ENCODE measurements at places on chromosomes 1 and 21.

GRCh38 chr1:173039626-173040025 is 11.1 kb downstream of the TNFSF18 start:
- DNase-seq, result no peak

DNA sequence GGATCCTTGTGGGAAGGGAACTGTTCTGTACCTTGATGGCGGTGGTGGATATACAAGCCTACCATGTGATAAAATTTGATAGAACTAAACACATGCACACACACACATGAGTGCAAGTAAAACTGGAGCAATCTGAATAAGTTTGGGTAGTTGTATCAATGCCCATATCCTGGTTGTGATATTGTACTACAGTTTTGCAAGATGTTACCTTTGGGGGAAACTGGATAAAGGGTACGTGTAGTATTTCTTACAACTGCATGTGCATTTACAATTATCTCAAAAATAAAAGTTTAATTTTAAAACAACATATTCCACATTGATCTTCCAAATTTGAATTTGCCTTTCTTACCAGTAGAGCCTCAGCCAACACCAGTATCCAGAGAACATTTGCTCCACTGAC is 99.6 kb downstream of the DTL start:
- no peak for DNase-seq

DNA sequence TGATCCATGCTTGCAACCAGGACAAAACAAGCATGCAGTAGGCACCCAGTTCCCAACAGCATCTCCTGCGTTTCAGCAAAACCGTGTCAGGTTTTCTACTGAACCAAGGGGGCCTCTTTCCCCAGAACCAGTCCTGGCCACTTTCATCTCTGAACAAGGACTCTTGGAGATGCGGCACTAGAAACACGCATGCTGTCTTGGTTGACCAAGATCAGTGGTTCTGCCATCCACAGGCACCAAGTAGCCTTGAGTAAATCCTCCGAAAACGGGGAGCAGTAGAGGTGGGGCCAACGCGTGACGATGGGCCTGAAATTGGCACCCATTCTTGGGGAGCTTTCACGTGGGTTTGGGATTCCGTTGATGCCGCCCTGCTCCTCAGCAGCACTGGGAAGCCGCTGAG is 62.5 kb upstream of the AJAP1 start:
- no peak for DNase-seq

DNA sequence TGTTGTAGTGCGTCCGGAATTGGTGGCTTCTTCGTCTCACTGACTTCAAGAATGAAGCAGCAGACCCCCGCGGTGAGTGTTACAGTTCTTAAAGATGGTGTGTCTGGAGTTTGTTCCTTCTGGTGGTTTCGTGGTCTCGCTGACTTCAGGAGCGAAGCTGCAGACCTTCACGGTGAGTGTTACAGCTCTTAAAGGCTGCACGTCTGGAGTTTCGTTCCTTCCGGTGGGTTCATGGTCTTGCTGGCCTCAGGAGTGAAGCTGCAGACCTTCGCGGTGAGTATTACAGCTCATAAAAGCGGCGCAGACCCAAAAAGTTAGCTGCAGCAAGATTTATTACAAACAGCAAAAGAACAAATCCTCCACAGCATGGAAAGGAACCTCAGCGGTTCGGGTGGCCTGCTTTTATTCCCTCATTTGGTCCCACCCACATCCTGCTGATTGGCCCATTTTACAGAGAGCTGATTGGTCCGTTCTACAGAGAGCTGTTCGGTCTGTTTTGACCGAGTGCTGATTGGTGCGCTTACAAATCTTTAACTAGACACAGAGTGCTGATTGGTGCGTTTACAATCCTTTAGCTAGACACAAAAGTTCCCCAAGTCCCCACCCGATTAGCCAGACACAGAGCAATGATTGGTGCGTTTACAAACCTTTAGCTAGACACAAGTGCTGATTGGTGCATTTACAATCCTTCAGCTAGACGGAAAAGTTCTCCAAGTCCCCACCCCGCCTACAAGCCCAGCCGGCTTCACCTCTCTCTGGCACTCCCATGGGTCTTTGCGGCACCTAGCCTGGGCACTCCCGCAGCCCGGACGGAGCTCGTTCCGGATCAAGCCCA is 49.6 kb upstream of the KRTAP19-8 start:
- DNase-seq, result no peak

DNA sequence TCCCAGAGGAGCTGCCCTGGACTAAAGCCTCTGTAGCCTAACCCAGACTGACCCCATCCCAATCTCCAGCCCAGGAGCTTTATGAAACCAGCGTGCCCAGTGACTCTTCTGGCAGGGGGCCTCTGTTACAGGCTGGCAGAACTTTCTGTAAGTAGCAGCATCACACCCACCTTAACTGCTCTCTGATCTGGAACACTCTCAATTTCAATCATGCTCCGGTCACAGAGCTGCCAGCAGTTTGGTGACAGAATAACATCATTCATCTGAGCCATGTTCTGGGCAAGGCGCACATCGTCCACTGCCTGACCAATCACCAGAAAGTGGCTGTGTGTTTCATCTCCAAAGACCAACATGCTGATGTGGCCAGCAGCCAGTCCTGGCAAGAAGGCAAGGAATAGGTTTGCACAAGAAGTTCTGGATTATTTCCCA is 14.7 kb downstream of the ADCY10 start:
- no peak for DNase-seq

GRCh38 chr1:170395149-170395548 is 136.8 kb upstream of the GORAB start:
- DNase-seq, result no peak

GRCh38 chr1:145994391-145995120 is 1.8 kb downstream of the TXNIP start:
- DNase-seq, result no peak

GRCh38 chr1:4307468-4307845 is 347.0 kb upstream of the AJAP1 start:
- DNase-seq, result no peak

DNA sequence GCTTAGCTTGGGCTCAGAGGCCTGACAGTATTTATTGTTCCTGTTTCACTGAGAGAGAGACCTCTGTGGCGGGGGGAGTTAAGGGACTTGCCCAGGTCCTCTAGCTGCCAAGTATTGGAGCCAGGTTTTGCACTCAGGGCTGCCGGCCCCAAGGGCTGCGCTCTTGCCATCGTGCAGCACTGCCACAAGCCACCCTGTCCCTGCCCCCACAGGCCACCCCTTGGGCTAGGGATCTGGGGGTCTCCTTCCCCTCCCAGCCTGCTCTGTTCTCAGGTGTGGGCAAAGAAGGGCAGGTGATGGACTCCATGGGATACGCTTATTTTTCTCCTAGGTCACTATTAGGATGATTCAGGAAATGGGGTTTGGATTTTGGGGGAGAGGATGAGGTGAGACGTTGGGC is 8.7 kb downstream of the KIAA1614 start:
- no peak for DNase-seq

DNA sequence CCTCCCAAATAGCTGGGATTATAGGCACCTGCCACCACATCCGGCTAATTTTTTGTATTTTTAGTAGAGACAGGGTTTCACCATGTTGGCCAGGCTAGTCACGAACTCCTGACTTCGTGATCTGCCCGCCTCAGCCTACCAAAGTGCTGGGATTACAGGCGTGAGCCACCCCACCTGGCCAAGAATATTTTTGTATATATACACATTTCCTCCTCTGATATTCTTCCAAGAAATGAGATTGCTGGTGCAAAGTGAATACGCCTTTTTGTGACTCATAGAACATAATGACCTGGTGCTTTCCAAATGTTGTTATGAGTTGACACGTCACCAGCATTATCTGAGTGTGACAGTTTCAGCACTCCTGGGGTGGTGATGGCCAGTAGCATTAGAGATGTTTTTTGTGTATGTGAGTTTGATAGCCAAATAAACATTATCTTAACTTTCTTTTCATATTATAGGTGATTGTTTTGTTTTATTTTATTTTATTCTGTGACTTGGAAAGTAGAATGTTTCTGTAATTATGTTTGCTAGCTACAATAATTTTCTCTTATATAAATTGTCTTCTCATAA is 54.9 kb downstream of the KCNK1 start:
- DNase-seq, result no peak

DNA sequence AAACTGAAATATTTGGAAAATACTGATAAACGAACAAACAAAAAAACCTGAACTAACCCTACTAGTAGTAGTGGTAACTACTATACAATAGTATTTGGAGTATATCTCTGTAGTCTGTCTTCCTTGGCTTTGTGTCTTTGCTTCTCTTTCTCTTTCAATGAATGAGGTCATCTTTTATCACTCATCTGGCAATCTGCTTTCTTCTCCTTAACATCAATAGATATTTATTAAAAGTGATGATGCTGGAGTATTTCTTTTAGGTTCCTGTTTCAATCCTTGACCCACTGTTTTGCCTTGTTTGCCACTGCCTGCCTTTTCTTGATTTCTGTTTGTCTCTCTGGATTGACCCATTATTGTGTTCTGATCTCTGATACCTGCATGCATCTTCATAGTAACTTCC is 71.5 kb downstream of the ROR1 start:
- DNase-seq, result no peak

DNA sequence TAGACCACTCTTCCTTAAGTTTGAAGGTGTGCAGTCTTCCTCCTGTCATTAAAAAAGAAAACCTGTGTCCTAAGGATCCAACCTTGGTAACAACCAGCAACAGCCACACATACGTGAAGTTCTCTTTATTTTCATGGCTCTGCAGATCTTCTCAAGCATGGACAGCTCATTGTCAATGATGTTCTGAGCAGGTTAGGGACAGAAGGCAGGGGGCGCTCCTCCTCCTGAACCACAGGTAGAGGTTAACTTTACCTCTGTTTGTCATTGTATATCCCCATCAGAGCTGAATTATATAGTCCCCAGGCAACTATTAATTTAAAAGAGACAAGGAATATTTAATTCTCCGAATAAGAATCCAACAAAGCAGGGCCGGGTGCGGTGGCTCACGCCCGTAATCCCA is 52.5 kb upstream of the CR2 start:
- no peak for DNase-seq

- DNase-seq, result no peak
Measured at GRCh38 chr1:152870831-152871730, 7.0 kb upstream of the SMCP start.

DNA sequence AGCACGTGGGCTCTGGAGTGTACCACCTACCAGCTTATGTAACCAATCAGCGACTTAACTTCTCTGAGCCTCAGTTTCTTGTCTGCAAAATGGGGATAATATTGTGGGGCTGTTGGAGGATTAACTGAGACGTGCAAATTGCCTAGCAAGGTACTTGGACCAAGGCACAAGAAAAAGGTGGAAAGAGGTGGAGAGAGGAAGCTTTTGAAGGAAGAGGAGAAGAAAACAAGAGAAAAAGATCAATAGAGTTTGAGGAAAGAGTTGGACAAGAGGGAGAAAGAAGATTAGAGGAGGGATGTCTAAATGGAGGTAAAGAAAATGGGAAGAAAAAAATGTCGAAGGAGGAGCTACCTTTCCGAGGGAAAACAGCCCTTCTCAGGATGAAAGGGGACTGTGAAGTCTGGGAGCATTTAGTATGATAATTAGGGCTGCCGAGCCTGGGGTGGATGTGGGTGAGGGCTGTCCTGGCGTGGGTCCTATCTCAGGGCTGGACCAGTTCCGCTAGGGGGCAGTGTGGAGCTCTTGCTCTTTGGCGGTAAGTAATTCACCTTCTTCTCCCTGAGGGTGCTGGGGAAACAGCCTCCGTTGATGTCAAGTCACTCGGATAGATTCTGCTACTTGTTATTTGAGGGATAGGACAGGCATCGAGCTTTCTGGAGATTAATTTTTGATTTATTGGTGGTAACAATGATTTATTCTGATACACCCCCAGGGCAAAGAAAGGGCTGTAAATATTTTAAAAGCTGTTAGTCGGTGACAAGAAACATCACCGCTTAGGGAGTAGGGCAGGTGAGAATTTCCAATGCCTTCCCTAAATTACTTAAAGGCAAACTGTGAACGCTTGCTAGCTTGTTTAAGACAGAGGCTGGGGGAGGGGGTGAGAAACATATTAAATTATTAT is 79.0 kb upstream of the NFASC start:
- peak; percentile 18 for DNase-seq

DNA sequence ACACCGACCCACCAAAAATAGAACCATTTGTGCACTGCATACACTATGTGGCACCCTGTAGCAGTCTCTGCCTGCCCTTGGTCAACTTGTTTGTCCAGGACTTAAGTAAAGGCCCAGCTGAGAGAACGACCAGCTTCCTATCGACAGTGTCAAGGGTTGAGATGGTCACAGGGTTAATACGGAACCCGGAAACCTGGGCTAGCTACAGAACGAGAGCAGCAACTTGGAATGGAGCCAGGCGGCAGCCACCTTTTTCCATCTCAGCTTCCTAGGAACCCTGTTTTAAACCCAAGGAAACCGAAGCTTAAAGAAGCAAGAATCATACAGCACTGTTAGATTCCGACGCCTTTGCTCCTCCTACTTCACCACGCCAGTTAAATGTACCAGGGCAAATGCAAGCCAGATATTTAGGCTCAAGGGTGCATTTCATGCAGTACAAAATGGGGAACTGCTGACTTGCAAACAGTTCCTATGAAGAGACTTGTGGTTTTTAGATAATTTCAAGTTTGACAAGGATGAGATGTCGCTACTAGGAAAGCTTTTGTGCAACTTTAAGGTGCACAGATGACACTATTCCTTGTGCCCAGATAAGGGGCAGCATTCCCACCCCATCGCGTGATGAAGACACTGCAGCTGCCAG is 35.5 kb downstream of the SLC66A1 start:
- DNase-seq, result no peak

GRCh38 chr1:237293804-237294203 is 251.8 kb downstream of the RYR2 start:
- no peak for DNase-seq

DNA sequence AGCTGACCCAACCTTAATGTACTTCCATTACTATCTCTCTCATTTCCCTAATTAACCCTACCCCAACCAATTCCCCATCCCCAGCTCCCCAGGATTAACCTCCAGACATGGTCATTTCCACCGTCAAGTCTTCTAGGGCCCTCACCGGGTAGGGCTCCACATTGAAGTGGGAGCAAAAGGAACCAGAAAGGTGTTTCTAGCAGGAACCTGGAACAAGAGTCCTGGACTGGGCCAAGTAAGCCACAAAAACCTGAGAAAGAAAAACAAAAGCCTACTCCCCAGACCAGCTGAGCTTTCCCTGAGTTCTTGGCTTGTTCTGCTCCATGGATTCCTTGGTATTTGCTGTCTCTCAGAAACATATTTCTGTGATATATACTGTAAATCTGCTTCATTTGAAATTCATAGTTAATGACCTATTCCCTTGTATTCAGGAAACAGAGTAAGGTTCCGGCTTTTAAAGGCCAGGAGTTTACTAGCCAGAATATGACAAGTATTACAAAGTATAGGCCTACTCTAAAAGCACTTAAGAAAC is 58.4 kb downstream of the SYF2 start:
- DNase-seq, result no peak

DNA sequence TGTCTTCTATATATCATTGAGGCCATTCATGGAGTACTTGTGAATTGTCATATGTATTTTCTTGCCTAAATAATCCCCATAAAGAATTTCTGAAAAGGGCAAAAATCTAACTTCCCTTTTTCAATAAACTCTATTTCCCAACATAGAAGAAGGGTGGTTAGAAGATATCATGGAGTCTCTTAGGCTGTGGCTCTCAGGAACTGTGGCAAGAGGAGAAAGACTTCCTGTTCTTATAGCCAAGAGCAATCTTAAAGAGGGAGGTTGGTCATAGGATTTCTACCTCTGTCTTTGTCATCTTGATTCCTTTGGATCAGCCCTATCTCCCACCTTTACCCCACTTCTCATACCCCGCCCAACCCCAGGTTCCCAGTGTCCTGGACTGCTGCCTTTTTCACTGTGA is 175.8 kb downstream of the TYW3 start:
- no peak for DNase-seq
